IPS-NIHi11 (cell line): ENCODE measurements at places on chromosomes 6 and 20.

- no peak for DNase-seq
Observed at GRCh38 chr6:40251637-40252300, 317.5 kb upstream of the MOCS1 start.

GRCh38 chr20:45792317-45793118 is 764 bp downstream of the DNTTIP1 start:
- no peak for DNase-seq

- no peak for DNase-seq
Observed at GRCh38 chr6:11956781-11957180, 55.3 kb upstream of the HIVEP1 start.

GRCh38 chr20:39070484-39071231 is 108.5 kb downstream of the DHX35 start:
- DNase-seq: no peak

- no peak for DNase-seq
Observed at GRCh38 chr20:25024171-25024570, 31.6 kb upstream of the APMAP start.

GRCh38 chr20:57619051-57619831 is 985 bp downstream of the ZBP1 start:
- no peak for DNase-seq

DNA sequence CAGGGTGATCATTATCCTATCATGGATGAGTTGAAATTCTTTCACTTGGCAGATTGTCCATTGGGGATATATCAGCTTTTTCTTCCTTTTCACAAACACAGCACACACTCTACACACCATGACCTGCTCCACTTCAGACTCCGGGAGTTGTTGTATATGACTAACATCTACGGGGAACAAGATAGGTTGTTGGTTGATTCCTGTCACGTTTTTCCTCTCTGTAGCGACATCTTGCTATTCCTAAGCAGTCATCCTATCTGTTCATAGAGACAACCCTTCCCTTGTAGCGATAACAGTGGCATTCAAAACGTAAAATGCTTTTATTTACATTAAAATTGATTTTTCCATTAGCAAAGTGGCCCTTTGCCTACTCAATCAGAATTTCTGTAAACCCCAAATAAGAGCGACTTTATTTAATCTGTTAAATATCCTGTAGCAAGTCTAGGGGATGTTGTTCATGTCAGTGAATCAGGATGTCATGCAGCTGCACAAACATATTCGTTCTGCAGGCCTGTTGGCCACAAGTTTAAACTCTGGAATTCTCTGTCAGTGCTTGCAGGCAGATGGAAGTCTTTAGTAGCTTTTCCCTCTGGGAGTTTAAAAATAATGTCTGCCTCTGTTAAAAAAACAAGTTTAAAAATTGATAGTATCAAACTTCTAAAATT is 23.1 kb downstream of the PHACTR2 start:
- DNase-seq: no peak

GRCh38 chr6:37368961-37369320 is 15.2 kb downstream of the RNF8 start:
- no peak for DNase-seq

DNA sequence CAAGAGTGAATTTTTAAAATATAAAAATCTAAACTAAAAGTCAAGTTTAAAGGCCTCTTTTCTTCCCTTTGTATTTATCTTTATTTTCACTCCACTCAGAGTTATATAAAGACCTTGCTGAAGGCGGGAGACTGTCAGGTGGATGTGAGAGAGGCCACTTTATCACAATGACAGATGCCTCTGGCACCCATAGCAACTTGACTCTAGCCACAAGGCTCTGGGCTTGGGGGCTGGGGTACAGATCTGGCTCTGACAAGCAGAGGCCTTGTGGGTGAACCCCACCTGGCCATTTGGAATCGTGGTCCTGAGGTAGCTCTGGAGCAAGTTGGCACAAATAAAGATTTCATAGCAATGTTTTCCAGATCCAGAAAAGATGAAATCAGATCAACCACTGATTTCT is 417.2 kb downstream of the RFPL4B start:
- DNase-seq: no peak

GRCh38 chr20:20547221-20547875 is 165.1 kb downstream of the RALGAPA2 start:
- DNase-seq: no peak

GRCh38 chr6:75396005-75396800 is 97.4 kb downstream of the FILIP1 start:
- DNase-seq: no peak

- no peak for DNase-seq
Observed at GRCh38 chr6:151229401-151230276, 10.1 kb upstream of the AKAP12 start.

- DNase-seq: no peak
Observed at GRCh38 chr20:19083136-19083621, 129.3 kb upstream of the SLC24A3 start.

GRCh38 chr6:128836761-128837160 is 46.2 kb upstream of the LAMA2 start:
- no peak for DNase-seq

DNA sequence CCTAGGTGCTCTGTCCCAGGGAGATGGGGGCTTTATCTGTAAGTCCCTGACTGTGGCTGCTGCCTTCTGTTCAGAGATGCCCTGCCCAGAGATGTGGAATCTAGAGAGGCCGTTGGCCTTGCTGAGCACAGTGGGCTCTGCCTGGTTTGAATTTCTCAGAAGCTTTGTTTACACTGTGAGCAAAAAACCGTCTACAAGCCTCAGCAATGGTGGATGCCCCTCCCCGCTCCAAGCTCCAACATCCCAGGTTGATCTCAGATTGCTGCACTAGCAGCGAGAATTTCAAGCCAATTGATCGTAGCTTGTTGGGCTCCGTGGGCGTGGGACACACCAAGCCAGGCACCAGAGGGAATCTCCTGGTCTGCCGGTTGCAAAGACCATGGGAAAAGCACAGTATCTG is 16.3 kb upstream of the RPP40 start:
- DNase-seq: no peak

- peak; percentile 22 for DNase-seq
Observed at GRCh38 chr20:20664795-20665589, 47.5 kb downstream of the RALGAPA2 start.

GRCh38 chr6:101650402-101651100 is 257.0 kb downstream of the GRIK2 start:
- peak; percentile 20 for DNase-seq
